ENCODE measurements at places on chromosomes 3 and 15.

DNA sequence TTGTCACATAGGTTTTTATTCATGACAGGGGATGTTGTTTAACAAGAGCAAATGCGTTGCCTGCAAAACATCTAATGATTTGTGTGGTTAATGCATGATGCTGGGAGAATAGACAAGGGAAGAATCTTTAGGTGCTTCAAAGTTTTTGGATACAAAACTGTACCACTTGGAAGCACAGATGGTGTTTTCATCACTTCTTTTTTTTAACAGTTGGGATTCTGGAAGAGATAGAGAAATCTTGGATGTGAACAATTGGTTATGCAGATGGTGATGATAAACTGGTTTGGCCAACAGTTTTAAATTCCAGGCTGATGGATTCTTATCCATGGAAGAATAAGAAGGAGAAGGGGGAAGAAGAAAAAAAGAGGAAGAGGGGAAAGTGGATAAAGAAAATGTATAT lies 379.4 kb downstream of the KCNH8 start:
- no peak for DNase-seq

DNA sequence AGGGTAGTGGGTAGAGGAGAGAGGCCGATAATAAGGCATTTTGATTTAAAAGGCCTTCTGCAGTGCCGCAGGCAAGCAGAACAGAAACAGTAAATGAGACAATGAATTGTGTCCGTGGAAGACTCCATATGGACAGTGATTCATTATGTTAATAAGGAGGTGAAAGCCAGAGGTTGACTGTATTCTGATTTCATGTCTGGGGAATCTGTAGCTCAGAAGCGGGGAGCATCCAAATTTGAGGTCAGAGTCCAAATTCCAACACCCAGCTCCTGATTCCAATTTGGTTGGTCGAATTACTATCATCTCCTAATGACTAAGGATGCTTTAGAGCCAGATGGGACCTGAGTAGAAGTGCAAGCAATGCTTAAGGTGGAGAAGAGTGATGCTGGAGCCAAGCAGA lies 1.0 kb upstream of the TBC1D21 start:
- no peak for DNase-seq

DNA sequence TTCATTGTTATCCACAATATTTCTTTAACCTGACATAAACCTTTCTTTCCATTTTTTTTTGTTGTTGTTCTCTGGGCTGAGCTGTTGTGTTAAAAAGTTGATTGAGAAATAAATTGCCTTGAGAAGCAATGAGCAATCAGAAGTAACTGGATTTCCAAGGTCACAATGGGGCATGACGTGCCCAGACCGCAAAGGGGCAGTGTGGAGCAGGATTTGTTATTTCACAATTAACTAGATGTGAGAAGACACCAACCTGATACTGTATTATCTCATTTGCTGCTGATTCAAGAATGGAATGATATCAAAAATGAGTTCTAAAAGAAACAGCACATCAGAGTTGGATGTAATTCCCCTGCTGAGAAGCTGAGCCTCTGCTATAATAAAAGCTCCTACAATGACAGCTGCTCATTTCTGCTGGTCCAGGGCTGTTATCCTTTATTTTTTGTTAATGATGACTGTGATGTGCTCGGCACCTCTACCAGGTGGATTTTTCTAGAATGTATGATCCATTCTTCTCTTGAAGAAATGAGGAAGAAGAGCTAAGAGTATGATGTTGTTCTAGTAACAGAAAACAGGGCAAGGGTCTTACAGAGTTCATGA lies 28.1 kb downstream of the CPNE4 start:
- DNase-seq, result no peak

DNA sequence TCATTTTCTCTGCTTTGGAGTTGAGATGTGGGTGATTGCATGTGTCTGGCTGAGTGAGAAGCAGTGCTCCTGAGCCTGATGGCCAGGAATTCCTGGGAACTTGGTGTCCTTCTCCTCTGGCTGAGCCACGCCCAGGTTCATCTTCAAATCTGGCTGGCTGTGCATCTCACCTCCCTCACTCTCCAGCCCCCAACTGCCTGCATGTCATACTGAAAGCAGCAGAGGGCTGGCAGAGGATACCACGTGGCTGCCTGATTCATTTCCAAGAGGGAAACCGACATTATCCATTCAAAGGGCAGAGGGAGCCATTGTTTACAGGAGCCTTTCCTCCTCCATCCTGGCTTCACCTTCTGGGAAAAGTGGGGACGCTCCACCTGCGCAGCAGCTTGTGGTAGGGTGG lies 57.4 kb downstream of the ABHD5 start:
- DNase-seq, result no peak

GRCh38 chr15:88894348-88894818 lies 961 bp downstream of the HAPLN3 start:
- DNase-seq, result peak; percentile 73

GRCh38 chr3:170418422-170419398 lies at the start of gene CLDN11:
Gene CLDN11, plus strand, starts transcription at chr3:170418868. Its CDS starts 199 bp downstream, at chr3:170419067.
- no peak for DNase-seq

DNA sequence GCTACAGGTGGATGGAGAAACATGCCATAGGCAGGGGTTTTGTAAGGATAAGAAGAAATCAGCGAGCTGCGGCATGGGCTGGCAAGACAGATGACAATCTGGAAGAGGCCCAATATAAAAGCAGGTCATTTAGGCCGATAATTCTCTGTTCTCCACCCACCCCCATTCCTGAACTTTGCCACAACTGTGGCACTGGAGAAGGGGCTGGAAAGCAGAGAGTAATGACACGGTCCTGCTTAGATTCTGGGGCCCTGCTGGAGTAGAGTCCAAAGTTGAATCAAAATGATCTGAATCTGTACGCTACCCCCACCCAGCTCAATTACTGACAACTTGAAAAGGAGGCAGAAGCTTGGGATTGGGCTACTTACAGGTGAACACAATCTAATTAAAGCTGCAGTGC lies 18.4 kb upstream of the BUB1B start:
- DNase-seq, result no peak

DNA sequence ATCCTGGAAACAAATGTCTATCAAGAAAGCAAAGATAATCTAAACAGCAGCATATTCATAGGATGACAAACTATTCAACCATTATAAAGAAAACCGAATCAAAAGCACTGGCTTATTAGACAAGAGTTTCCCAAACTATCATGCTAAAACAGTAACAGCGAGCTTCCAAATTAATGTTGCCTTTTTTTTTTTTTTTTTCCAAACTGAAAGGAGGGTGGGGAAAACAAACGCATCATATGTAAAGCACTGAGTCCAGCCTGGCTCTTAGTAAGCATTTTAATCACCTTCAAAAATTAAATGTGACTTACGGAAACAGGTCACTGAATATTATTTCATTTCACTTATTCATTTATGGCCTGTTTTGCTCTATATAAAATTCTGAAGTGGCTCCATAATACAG lies 2.3 kb downstream of the TJP1 start:
- no peak for DNase-seq

DNA sequence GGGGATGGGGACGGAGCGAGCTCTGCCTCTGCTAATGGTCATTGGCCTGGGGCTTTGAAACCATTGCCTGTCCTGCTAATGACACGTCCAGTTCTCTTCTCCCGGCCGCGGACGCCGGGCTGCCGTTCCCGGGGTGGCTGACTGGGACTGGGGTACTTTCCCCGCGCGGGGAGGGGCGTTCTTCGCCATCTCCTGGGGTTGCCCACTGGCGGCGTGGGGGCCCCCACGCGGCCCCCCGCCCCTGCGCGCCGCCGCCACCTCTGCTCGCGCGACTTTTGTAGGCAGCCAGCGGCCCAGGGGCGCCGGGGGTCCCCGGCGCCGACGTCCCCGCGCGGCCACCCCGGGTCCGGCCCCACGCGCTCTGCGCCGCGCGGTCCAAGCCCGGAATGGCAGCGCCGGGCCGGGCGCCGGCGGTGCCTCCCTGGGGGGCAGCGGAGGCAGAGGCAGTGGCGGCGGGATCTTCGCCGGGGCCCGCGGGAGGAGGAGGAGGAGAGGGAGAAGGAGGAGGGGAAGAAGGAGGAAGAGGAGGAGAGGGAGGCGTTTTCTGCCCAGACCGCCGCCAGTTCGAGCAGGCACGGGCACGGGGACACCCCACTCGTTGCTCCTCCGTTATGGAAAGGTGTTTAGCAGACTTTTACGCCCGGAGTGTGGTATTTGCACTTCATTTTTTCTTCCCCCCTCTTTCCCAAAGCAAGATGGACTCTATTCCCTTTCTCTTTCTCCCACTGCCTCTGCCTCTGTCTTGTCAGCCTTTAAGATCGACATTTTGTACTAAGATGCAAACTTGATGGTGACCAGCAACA lies 2.3 kb downstream of the BBX start:
- no peak for DNase-seq

DNA sequence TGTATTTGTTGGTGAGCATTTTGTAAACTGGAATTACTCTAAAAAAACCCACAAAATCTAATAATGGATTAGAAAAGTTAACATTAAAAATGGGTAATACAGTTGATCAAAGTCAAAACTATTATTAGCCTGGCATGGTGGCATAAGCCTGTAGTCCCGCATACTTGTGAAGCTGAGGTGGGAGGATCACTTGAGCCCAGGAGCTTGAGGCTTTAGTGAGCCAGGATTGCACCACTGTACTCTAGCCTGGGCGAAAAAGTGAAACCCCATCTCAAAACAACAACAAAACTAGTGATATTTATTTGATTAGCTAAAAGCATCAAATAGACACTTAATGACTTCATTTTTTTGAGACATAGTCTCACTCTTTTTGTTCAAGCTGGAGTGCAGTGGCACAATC lies 3.6 kb downstream of the SNX1 start:
- no peak for DNase-seq

GRCh38 chr3:156631323-156631722 lies 43.1 kb upstream of the TIPARP start:
- DNase-seq, result no peak

GRCh38 chr3:194306109-194306686 lies 44.9 kb downstream of the CPN2 start:
- DNase-seq, result no peak

DNA sequence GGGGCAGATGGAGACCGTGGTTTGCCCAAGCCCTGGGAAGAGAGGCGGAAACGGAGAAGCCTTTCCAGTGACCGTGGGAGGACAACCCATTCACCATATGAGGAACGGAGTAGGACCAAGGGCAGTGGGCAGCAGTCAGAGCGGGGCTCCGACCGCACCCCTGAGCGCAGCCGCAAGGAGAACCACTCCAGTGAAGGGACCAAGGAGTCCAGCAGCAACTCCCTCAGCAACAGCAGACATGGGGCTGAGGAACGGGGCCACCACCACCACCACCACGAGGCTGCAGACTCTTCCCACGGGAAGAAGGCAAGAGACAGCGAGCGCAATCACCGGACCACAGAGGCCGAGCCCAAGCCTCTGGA lies 2.0 kb downstream of the RBM15B start:
- no peak for DNase-seq

- no peak for DNase-seq
Observed at GRCh38 chr3:142000325-142000870, 124.0 kb downstream of the ATP1B3 start.

DNA sequence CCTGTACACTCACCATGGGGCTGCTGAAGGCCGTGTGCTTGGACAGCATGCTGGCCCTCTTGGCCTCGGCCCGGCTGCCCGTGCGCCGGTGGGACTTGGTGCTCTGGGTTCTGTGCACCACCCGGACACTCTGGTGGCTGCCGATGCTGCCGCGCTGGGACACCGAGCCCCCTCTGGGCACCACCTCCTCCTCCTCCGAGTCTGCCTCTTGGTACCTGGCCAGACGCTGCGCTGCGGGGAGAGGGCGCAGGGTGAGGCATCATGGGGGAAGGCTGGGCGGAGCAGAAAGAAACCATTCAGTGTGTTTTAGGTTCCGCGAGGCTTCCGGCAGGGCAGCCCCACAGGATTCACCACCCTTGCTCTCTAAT lies 145.0 kb downstream of the ATP10A start:
- no peak for DNase-seq

DNA sequence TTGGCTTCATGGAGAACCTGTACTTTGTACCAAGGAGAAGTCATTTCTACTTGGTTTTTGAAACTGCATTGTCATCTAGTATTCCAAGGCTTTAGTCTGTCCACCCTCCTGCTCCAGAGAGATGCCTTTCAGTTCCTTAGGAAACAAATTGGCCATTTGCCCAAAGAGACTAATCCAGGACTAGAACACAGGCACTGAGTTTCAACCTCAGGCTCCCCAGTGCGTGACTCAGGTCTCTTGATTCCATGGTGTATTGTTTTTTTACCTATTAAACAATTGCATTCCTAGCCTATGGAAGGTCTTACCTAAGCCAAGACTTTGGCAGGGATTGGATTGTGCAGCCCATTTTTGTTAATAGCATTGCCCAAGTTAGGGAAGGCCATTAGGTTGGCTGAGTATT lies 214.8 kb upstream of the CTDSPL start:
- DNase-seq, result no peak

- no peak for DNase-seq
Observed at GRCh38 chr3:21330293-21330692, 420.7 kb downstream of the ZNF385D start.

DNA sequence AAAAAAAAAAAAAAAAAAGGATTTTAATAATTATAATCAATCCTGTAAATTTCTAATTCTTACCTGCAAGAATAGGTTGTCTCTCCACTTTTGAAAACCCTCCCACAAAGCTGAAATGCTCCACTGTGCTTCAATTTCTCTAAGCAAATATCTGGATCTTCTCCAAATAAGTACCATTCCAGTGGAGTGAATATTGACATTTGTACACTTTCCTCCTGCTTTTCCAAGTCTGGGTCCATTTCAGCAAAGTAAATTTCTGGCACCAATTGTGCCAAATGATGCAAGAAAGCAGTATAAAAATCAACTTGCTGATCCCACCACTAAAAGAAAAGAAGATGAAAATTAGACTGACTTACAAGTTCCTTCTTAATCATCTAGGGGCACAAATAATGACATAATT lies 19.9 kb downstream of the UBR1 start:
- DNase-seq, result no peak

DNA sequence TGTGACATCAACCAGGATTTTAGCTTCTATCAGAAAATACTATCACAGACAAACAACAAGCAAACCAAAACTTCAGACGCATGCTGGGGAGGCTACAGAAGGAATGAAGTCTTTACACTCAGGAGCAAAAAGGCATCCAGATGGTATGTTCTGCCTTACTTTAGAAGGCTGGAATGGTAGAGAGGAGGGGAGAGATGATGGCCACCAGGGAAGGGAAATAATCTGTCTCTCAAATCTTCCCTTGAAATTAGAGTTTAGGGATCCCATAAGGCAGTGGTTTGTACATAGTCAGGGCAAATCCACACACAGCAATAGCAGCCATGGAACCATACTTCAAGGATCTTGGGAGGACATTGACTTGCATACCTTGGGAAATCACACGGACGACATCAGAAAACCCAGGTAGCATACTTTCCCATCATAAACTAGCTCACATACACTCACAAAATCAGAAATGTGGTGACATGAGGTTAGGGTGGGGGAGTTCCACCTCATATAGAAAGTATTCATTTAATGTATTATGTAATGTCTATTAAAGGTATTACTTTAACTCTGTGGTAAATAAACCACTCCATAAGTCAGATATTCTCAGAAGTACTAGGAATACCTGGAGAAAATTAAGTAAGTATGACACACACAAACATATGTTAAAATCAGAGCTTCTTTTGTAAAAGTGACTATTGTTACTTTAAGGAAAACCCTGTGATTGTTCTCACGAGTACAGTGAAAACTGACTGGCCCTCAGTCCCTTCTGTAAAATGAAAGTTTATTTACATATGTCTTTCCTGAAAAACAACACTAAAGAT lies 9.4 kb downstream of the BTLA start:
- no peak for DNase-seq

GRCh38 chr3:76869726-76870384 lies 170.0 kb upstream of the ROBO2 start:
- DNase-seq, result no peak

All from stimulated activated CD8-positive, alpha-beta memory T cell treated with anti-CD3 and anti-CD28 coated beads, Interleukin-4, amount 100 ng/mL, for 24 hours (primary cell).